Stimulated activated CD8-positive, alpha-beta memory T cell treated with anti-CD3 and anti-CD28 coated beads, Interleukin-4, amount 100 ng/mL, for 4 hours (primary cell): ENCODE measurements at places on chromosomes 4 and X.

GRCh38 chrX:129678614-129679195 is 23.9 kb upstream of the APLN start:
- no peak for DNase-seq

DNA sequence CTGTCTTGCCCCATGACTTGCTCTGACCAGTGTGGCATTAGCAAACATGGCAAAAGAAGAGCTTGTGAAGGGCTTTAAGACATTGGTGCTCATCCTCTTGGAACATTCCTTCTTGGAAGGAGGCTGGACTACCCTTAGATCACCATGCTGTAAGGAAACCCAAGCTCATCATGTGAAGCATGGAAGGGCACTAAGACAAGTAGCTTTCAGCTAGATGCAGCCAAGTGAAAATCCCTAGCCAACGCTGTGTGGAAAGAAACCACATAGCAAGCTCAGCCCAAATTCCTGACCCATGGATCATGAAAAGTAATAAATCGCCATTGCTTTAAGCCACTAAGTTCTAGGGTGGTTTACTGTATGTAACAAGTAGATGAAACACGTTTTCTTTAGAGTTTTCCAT is 12.4 kb upstream of the PACRGL start:
- no peak for DNase-seq

DNA sequence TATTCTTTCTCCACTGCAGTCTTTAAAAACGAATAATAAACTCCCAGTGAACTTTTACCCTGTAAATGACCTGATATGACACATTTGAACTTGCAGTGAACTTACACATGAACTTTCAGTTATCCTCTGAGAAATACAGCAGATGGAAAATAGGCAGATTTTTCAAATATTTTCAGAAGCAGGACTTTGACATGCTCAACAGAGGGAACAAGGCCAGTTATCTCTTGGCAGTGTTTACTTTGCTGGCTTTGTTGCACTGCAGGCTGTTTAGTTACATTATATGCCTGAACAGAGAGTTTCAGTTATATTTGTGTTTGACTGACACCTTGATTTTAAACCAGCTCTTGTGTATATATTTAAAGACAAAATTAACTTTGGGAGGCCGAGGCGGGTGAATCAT is 47.6 kb upstream of the FGG start:
- DNase-seq = no peak

- DNase-seq = no peak
Observed at GRCh38 chr4:145497199-145498149, 15.8 kb downstream of the SMAD1 start.

DNA sequence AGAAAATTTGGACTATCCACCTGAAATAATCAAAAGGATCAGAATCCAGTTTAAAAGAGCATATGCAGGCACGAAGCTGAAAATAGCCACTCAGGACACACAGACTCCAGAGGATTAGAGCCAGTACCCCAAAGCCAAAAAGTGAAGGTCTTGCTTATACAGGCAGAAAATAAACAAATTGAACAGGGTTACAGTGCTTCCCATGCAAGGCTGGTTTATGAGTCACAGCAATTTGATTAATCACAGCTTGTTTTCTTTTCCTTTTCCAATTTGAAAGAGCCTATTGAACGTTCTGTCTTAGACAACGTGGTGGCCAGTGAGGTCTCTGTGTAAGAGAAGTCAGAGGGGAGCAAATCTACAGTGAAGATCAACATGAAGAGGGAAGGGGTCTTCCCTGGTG is 10.2 kb downstream of the HGFAC start:
- no peak for DNase-seq

DNA sequence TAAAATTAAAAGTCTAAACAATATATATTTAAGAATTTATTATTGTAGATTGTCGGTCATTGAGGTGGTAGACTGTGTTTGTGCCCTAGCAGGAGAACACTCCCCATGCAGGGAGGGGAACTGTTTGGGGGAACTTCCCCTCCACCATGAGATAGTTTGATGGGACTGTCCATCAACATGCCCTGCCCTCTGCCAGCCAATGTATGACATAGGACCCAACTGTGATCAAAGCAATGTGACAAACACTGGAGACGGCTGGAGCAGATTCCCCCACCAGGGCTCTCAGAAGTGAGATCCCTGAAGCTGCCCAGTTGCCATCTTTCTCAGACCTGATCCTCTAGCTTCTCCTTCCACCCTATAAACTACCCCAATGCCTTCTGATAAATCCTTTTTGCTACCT is 44.9 kb downstream of the SH3KBP1 start:
- no peak for DNase-seq

- DNase-seq = peak; percentile 86
Observed at GRCh38 chrX:14029425-14030173, at the start of gene GEMIN8. TSS of gene GEMIN8 (minus strand) at chrX:14029892. CDS start at chrX:14021478, 8,414 bp downstream.

- no peak for DNase-seq
Observed at GRCh38 chrX:38028300-38028699, 21.9 kb downstream of the SYTL5 start.

GRCh38 chrX:131626681-131627296 is 82.9 kb downstream of the OR13H1 start:
- DNase-seq = no peak

DNA sequence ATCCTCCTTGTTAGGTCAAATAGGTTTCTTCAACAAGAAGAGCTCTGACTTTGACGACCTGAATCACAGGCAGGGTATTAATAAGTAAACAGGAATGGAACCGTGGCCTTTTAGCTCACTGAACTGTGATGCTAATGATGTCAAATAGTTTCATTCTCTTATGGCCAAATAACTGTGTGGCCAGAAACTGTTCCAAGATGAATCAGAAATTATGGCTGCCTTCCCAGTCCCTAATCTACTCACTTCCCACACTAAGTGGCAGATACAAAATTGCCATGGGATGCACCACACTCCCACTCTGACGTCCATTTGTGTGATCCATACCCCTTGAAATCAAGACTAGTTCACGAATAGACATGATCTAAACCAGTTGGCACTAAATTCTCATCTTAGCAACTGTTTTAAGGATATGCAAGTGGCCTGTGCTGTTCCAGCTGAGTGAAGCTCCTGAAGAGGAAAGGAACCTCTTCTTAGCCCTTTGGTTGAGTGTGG is 455.4 kb downstream of the IL15 start:
- no peak for DNase-seq

- DNase-seq = no peak
Observed at GRCh38 chr4:126742048-126742447, 890.7 kb upstream of the INTU start.

- no peak for DNase-seq
Observed at GRCh38 chrX:13691841-13692371, 3.0 kb downstream of the RAB9A start.

DNA sequence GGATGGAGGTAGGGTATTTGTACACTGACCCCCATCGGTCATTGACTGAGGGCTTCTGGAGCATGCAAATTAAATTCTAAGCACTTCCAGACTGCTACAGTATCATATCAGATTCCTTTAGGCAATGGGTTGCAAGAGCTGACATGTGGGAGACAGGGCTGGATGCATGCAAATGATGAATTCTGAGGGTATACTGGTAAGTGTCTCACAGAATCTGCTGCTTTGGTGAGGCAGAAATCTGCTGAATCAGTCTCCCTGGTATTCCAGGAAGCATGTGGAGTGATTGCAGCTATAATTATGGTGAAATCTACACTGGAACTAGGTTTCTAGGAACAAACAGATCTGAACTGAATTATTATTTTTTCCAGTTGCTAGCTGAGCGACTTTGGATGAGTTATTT is 684.9 kb upstream of the MAGEB2 start:
- DNase-seq = no peak

DNA sequence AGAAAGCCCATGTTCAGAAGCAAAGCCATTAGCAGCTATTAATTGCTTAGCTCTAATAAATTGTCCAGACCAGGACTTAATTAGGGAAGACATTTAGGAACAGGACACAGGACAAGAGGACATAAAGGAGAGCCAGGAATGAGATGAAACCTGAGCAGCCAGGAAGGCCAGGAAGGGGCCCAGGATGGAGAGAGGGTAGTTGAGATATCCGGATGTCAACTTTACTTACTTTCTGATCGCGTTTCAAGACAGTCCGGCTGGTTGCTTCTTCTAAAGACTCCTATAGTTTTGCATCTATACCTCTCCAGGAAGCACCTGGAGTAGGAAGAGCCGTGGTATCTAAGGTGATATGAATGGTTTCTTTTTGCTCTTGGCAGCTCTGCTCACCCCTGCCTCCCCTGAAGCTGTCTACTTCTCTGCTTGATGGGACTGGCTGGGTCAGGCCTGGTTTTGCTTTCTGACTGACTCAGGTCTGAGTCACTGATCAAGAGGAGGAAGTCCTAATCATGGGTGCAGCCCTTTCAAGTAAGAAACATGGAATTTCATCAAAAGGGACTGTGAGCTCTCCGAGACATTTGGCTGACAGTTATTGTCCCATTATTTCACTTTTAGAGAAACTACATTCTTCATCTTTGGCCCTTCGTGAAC is 733.3 kb downstream of the RPA4 start:
- DNase-seq = no peak

GRCh38 chr4:173403051-173403450 is 4.1 kb upstream of the SCRG1 start:
- DNase-seq = no peak

GRCh38 chr4:3411676-3412075 is 30.1 kb upstream of the HGFAC start:
- no peak for DNase-seq

DNA sequence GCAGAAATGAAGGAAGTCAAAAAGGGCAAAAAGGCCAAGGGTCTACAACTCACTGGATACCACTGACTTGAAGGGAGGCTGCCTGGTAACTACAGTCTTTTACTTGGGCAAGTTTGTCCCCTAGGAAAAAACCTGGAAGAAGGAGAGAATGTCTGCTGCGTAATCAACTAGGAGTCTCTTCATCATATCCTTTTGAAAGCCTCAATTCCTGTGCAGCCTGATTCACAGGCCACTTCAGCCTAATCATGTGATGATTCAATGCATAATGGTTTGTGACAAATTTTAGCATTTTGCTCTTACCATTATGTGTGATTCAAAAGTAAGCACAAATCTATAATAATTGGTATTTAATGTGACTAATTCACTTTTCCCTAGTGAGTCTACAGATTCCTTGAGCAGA is 273.6 kb downstream of the FRMPD4 start:
- DNase-seq = no peak

DNA sequence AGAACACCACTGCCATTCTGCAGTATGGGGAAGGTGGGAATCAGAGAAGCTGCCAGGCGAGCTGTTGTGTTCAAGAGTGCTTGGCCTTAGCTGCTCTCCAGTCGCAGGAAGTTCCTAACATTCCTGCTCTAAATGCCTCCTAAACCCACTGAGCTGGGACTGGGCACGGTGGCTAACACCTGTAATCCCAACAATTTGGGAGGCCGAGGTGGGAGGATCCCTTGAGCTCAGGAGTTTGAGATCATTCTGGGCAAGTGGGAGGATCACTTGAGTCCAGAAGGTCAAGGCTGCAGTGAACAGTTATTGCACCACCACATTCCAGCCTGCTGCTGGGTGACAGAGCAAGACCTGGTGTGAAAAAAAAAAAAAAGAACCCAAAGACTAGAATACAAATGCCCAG is 690.3 kb upstream of the FAM241A start:
- no peak for DNase-seq

- DNase-seq = no peak
Observed at GRCh38 chr4:130808492-130808891, 1712.5 kb downstream of the C4orf33 start.

DNA sequence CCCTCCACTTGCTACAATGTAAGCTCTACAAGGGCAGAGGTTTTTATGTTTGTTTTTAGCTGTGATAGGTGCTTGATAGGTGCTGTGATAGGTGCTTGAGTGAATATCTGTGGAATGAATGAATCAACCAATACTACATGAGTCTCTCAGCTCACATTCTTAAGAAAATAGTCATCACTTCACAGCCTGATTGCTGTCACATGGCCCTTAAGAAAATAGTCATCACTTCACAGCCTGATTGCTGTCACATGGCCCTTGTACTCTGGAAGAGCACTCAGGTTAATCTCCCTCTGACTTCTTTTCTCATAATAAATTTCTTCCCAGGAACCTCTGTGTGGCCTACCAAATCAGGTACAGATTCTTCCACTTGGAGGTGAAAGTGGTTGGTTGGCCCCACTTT is 335.2 kb downstream of the TENM3 start:
- no peak for DNase-seq

GRCh38 chrX:9458516-9459078 is 6.3 kb upstream of the TBL1X start:
- no peak for DNase-seq

DNA sequence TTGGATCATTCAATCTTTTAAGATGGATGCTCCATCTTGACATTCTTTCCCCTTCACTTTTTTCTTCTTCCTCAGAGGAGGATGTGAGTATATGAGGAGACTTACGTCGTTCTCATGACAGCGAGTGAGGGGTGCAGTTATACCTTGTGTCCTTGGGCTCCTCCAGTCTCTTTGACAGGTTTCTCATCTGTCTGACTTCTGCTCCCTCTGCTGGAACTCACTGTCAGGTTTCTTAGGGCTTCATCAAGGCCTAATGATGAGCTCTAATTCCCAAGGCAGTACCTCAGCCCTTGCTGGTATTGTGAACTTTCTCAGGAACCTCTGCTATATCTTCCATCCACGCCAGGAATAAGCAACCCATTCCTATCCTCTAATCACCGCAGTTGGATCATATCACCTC is 237.8 kb upstream of the ADGRL3 start:
- no peak for DNase-seq

DNA sequence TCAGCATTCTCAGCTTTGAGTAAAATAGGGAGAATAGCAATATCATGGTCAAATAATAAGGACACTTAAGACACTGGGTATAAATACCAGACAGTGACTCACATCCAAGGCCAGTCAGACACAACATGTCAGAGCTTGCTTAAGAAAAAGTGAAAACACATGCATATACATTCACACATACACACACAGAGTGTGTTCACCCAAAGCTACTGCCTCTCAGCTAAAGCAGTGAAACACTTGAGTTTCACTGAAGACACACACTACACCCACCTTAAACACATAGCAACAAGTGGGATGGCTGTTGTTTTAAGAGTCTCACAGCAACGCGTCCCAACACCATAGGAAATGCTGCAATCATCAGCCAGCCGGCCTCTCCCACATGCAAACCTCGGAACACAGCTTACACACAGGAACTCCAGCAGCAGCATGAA is 14.4 kb downstream of the SHROOM4 start:
- DNase-seq = no peak

GRCh38 chr4:153887217-153887616 is 98.3 kb upstream of the SFRP2 start:
- DNase-seq = no peak
